ENCODE measurements at places on chromosomes 7 and 10.

DNA sequence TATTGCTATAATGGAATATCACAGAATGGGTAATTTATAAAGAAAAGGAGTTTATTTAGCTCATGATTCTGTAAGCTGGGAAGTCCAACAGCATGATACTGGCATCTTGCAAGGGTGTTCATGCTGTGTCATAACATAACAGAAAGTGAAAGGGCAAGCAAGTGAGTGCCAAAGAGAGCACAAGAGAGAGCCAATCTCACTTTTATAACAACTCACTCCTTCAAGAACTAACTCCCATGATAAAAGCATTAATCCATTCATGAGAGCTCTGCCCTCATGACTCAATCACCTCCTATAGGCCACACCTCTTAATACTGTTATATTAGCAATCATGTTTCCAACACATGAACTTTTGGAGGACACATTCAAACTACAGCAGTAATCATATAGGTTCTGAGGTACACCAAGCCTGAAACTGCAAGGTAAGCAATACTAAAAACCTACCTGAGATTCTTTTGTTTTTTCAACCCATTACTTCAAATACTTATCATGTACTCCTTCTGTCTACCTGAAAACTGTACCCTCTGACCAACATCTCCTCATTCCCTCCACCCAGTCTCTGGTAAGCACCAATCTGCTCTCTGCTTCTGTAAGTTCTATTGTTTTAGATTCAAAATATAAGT is 219.7 kb downstream of the MTERF1 start:
- no peak for DNase-seq

GRCh38 chr10:124288486-124288885 is 130.2 kb downstream of the OAT start:
- no peak for DNase-seq

DNA sequence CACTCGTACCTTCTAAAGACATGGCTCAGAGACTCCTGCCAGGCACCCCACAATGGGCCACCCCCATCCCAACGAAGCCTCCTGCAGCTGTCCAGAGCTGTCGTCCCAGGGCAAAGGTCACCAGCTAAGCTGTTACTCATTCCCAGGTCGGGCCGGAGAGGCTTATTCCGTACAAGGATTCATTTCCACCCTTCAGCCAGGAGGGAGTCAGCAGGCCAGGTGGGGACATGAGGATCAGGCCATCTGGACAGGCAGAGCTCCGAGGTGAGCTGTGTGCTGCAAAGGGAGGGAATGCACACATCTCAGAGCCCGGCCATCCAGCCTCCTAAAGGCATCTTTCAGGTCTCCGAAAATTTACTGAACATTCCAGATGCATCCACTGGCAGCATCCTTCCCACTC is 63.9 kb upstream of the NANOS1 start:
- no peak for DNase-seq

DNA sequence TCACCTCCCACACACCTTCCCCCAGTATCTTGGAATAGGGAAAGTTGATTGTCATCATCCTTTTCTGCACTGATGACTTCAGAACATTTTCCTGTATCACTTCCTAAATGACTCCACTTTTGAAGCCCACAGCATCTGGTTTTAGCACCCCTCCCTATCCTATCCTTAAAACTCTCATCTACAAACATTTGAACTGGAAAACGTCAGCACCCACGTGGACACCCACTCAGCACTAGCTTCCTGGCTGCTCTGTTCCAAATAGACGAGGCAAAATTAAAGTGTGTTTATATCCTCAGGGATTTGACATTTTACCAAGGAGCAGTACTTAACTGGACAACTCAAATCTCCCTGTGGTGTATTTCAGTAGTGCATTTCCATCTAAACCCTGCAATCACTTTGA is 73.9 kb downstream of the REEP3 start:
- no peak for DNase-seq

DNA sequence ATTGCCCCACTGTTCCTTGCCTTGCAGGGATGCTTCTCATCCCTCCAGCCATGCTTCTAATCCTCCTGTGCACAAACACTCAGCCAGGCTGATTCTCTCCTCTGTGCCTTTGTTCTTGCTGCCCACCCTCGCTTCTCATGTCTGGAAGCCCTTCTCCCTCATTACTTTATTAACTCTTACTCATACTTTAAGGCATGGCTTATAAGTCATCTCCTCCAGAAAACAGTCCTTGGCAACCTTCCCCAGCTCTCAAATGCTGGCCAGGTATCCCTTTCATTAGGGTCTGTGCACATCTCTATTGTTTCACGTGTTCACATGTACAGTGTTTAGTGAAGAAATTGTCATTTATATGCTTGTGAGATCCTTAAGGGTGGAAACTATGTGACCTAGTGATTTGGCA is 62.9 kb downstream of the ITGB8 start:
- no peak for DNase-seq

GRCh38 chr10:77247031-77247990 is 390.3 kb downstream of the KCNMA1 start:
- no peak for DNase-seq

DNA sequence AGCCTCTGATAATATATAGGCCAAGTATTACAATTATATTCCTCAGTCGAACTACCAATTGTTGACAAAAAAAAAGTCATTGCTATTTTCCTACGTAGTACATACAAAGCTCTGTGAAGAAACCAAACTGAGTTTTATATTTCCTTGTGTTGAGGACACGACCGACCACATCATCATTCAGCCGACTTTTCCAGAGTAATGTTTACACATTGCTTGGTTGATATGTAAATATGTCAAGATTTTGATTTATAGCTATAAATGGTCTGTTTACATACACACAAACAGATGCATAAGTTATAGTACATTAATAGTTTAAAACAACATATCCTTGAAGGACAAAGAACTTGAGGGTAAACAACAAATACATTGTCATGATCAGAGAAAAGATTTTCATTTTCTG is 121.5 kb downstream of the CRPPA start:
- no peak for DNase-seq

DNA sequence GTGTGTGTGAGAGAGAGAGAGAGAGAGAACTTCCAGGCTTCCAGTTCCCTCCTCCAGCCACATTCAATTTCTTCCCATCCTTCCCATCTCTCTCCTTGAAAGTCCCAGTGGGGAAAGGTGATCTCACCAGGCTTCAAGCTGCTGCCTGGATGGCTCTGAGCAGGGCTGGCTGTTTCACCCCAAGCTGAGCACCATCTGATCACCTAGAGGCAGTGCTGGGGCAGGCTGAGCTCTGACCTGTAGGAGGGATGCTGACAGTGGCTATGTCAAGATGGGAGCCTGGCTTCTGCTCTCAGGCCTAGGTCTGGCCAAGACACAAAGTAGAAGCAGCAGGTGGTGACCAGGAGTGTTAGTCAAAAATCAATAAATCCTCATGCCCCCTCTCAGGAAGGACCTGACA is 370.8 kb downstream of the PLXNA4 start:
- DNase-seq: no peak

DNA sequence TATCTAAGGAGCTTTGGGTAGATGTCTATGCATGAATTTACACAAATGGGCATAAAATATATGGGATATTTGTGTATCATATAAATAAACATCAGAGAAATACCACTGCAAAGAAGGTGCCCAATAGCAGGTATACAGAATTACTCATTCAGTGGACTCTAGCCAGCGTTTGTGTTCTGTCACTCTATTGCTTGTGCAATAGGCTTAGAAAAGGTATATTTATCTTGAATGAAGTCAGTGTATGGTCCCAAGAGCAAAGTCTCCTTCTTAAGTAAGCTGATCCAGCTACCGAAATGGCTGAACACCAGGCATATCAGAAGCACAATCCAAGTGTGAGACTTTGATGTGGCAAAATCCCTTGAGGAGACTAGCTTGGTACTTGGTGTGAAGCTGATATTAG is 1058.4 kb downstream of the SORCS1 start:
- no peak for DNase-seq

DNA sequence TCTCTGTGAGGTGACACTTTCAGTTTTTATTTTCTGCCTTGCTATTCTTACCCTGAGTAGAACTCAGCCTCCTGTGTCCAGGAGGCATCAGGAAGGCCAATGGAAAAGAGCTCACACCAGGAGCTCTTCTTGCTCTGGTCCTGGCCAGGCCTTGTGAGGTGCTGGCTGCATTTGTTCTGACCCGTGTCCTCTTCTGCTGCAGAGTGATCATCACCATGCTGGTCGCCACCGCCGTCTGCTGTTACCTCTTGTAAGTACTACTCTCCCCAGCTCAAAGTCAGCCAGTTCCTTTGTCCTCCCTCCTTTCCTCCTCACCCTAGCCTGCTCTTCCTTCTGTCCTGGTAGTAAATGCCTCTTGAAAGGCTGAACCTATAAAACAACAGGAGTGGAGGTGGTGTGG is 1.6 kb downstream of the ATP6V0E2 start:
- DNase-seq: no peak

GRCh38 chr10:29734962-29735627 is 100.3 kb upstream of the SVIL start:
- DNase-seq: no peak

DNA sequence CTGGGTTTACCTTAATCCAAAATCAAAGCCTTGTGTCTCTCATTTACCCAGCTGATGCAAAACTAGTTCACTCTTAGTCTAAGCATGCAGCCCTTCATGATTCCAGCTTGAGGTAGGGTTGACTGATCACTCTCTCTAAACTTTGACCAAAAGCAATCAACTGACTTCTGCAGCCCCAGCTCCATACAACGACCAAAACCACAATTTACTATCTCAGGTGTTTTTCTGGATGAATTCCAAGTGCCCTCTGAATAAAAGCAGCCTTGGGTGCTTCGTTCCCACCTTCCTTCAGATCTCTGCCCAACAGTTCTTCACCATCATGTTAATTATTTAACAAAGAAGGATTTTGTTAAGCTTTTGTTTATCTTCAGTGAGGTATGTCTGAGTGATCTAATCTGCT is 62.6 kb downstream of the CCDC6 start:
- DNase-seq: no peak

DNA sequence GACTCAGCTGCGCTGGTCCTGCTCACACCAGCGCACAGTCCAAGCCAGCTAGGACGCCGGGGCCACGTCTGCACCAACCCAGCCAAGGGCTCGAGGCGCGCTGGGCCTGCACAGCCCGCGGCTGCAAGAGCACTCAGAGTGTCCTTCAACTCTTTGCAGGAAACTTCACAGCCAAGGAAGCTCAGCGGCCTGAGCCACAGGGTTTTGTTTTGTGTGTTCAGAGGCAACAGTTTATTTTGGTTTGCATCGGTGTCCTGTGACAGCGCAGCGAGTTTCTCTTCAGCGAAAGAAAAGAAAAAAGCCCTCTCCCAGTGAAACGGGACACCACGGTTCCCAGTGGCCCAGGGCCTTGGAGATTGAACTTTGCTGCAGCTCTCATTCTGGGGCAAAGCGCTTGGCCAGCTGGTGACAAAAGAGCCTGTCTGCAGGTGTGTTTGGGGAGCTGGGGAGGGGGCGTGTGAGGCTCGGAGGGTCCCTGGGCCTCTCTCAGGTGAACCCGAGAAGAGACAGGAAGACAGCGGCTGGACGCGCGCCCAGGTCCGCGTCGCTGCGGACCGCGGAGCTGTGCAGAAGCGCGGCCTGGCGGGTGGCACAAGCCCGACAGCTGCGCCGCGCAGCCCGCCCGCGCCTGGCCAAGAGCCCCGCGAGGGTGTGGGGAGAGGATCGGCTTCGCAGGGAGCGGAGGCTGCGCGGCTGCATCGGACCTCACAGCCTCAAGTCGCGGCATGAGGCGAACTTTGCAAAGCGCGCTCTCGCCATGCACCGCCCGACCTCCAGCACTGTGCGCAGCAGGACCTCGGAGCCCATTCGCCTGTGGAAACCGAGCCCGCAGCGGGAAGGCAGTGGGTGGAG is 922 bp downstream of the CXCL12 start:
- DNase-seq: no peak

- DNase-seq: no peak
Observed at GRCh38 chr10:110158051-110159005, 49.1 kb upstream of the MXI1 start.

DNA sequence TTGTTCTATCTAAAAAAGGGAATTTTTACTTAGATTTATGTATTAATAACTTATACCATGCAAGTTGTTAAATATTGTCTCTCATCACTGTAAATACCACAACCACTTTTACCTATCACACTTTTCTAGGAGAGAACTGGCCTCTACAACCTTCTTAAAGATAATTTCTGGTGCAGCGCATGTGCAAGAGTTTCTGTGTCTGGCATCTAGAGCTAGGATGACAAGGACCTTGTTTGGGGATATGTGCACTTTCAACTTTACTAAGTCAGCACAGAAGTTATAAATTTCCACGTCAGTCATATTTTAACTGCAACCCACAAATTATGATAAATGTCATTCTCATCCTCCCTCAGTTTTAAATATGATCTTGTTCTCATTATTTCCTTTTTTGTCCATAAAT is 156.9 kb upstream of the ADCY1 start:
- DNase-seq: no peak

GRCh38 chr7:116782177-116782711 is 80.1 kb upstream of the CAPZA2 start:
- DNase-seq: no peak

DNA sequence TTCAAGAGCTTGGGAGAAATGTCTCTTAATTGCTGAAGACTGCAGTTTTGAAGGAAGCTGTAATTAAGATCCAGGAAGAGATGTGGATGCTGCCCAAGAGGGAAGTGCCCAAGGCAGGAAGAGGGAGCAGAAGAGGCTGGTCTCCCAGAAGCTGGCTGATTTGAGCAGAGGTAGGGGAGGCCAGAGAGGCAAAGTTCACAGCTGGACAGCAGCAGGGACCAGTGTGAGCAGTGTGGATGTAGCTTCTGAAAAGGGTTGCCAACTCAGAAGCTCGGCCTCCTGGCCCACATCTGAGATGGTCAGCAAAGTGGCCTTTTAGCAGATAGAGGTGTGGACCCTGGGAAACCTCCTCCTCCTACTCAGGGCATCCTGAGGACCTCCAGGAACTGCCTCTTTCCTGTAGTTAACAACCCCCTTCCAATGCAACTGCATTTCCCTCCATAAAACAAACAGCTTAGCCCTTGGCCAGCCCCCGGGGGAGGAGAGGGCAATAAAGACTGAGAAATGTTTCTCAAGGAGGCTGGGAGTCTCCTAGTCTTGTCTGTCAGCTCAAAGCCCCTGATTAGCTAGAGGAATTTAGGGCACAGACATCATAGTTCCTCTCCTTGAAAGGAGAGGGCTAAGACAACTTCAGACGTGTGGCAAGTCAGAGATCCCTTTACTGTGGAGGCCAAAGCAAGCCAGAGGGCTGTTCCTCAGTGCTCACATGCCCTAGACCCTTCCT is 69.5 kb downstream of the PAX2 start:
- no peak for DNase-seq

DNA sequence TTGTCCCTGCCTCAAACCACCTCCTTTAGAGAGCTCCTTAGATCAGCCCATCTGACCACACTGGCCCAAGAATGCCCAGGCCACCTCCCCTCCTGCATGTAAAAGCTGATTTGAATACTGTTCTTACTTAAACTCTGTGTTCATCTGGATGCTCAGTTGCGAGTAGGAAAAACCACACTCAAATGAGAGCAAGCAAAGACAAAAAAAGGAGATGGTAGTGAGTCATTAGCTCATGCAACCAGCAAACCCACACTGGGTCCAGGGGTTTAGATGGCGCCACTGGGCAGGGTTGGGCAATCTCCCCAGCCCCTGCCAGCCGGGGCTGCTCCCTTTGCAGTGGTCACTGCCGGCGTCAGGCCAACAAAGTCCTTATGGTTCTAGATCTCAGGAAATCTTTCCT is 32.7 kb downstream of the TSPAN15 start:
- no peak for DNase-seq
